ENCODE measurements at places on chromosomes 3 and 15.

DNA sequence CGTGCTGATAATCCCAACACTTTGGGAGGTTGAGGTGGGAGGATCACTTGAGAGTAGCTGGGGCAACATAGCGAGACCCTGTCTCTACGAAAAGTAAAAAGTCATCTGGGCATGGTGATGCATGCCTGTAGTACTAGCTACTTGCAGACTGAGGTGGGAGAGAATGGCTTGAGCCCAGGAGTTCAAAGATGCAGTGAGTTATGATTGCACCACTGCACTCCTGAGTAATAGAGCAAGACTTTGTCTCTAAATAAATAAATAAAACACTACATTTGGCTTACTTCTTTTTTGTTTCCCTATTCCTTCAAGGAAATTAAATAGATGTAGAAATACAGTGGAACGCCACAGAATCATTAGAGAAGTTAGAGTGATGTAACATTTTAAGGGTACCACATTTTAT lies 20.1 kb upstream of the LDHAL6B start:
- DNase-seq: no peak

GRCh38 chr3:130932979-130933378 lies 39.1 kb downstream of the ATP2C1 start:
- DNase-seq: no peak

GRCh38 chr15:61382927-61383326 lies 153.8 kb upstream of the RORA start:
- no peak for DNase-seq

DNA sequence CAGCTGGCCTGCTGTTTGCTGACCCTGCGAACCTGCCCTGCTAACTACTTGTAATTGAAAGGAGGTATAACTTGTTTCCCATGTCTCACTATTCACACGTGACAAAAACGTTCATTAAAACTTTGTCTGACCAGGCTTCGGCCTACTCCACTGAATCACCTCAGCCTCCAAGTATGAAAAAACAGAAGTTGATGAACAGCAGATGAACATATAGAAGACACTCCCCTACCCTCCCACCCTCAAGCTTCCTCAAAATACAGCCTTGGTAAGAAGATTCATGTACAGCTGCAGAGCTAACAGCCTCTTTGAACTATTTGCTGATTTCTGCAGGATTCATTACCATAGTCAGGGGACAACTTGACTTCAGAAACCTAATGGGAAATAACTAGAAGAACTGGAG lies 10.7 kb downstream of the RBM15B start:
- peak; percentile 85 for DNase-seq

DNA sequence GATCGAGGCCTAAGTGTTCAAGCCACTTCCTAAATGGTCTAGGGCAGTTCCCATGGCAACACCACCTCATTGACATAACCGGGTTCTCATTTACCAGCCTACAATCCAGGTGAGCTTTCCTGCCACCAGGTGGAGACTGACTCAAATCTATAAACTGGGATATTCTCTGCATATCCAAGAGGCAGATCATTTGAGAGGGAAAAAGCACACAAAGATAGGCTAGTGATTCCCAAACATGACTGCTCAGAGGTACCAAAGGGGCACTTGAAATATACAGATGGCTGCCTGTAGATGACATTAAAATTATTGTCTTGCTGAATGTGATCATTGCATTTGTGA lies 141.3 kb upstream of the PROK2 start:
- DNase-seq: no peak

DNA sequence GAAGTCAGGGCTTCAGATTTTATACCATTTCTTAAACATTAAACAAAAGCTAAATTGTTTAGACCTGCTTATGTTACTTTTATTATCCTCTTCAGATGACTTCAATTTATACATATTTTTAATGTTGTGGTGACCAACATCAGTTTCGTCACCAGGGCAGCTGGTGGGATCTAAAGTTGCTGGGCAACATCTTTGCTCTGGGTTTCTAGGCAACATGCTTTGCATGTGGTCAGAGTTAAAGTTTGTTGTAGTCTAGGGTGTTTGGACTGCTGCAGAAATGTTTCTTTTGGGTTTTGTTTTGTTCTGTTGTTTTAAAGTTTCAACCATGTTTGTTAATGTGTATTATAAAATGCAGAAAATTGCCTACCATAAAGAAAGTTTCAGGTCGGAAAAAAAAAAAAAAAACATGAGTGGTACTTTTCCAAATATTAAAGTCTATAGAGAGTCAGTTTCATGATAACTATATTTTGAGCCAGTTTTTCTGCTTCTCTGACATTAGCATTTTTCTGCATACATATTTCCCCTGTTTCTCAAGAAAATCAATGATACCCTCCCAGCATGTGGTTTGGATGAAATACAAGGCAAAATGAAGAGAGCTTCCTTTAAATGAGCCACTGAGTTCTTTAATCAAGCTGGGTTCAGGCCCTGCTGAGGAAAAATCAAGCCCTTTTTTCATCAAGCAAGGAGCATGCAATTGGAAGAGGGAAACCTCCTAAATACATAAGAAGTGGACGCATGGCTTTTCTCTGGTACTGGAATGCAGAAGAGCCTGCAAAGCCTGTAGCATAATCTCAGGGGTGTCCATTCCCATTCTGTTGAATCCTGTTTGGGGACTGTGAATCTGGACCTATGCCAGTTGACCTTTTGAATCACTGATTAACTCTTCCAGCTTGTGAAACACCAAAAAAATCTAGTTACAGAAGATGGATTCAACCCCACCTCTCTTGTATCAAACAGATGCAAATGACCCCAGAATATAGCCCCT lies 35.0 kb upstream of the VGLL3 start:
- DNase-seq: no peak

GRCh38 chr3:66399529-66400232 lies 101.1 kb downstream of the LRIG1 start:
- no peak for DNase-seq

- no peak for DNase-seq
Measured at GRCh38 chr3:136630915-136631314, 121.3 kb downstream of the STAG1 start.

- DNase-seq: no peak
Measured at GRCh38 chr3:150840802-150841515, 64.3 kb downstream of the MINDY4B start.

DNA sequence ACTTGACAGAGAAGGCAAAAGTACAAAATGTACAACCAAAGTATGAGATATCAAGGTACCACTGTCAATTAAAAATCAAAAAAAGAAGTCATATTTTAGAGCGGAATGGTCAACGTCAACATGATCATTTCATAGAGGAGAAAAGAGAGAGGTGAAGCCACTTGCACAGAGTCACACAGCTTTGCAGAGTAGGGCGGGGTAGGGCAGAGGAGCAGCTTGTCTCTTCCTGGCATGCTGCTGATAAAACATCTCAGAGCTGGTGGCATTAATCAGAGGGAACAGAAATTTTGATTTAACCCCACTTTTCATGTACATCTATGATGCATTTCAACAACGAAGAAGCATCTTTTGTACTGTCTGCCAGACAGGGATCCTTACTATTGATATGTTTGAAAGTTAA lies 5.2 kb upstream of the IGF1R start:
- DNase-seq: no peak

DNA sequence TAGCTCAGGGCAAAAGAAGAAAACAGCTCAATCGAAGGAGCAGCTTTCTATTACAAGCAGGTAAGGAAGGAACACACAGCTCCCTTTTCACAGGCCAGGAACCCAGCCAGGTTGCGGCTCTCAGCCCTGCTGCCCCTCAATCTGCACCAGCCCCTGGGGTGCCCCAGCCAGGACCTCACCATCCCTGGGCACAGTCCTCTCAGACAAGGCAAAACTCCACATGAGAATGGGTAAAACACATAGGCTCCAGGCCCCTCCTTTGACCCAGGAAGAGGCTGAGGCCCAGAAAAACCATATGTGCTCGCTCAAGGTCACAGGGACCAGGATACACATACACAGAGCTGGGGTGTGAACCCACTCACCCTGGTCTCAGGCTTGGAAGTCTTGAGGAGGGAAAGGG lies 178.7 kb upstream of the TLE3 start:
- no peak for DNase-seq

DNA sequence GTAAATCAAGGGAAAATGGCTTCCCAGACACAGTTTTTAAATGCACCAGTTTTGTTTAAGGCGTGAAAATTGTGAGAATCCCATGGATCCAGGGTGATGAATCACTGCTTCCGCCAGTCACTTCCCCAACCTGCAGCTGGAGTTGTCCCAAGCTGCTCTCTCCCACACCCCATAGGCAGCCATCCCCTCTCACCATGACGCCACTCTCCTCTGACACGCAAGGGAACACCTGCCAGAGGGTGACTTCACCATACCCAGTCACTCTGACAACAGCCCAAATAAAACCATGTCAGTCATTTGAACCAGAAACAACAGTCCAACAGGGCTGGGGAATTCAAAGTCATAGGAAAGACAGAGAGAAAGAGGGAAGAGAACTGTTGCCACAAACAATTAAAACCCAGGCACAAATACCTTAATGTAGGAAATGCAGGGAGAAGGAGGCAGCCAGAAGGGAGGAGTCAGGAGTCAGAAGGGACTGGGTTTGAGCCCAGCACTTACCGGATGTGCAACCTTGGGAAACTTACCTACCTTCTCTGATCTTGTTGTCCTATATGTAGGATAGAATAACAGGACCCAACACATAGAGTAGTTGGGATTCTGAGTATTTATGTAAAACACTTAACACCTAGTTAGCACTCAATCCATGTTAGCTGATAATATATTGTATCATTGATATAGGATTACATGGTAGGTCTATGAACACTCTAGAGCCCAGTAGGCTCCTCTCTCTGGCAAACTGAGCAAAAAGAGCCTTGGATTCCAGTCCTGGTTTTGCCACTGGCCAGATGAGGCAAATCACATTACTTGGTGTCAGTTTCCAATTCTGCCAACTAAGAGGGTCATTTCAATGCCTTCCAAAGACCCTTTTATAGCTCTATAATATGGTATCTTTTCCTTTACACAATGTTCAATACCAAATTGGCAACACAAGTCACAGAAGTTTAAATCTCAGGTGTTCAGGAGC lies 326.3 kb upstream of the ICE2 start:
- no peak for DNase-seq

GRCh38 chr3:103906304-103906703 lies 1460.4 kb upstream of the ALCAM start:
- no peak for DNase-seq

- DNase-seq: no peak
Measured at GRCh38 chr15:55283379-55284147, 6.0 kb downstream of the RAB27A start.

DNA sequence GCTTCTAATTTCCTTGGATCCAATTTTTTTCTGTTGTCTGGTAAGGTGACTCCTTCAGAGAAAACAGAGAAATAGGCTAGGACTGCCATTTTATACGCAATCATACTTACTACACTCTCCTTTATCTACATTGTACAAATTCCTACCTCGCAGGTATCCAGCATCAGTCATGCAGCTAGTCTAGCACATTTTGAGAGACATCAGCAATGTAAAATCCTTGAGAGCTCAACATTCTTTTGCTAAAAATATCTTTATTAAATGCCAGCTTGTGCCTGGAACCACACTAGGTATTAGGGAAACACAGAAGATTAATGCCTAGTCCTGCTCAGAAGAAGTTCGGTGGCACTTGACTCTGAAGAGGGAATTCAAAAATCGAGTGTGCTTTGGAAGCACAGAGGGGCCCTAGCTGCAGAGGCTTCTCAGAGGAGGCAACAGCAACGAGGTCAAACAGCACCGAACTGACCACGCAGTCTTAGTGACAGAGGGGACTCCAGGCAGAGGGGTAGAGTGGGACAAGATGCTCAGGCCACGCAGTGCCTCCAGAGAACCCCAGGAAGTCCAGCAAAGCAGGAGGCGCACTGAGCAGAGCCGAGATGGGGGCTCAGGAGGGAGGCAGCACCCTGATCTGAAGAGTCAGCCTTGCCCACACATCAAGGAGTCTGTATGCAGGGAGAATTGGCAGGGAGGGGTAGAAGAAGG lies 3.5 kb downstream of the FAM174B start:
- no peak for DNase-seq

- no peak for DNase-seq
Measured at GRCh38 chr3:40680685-40681657, 156.2 kb downstream of the ZNF621 start.

DNA sequence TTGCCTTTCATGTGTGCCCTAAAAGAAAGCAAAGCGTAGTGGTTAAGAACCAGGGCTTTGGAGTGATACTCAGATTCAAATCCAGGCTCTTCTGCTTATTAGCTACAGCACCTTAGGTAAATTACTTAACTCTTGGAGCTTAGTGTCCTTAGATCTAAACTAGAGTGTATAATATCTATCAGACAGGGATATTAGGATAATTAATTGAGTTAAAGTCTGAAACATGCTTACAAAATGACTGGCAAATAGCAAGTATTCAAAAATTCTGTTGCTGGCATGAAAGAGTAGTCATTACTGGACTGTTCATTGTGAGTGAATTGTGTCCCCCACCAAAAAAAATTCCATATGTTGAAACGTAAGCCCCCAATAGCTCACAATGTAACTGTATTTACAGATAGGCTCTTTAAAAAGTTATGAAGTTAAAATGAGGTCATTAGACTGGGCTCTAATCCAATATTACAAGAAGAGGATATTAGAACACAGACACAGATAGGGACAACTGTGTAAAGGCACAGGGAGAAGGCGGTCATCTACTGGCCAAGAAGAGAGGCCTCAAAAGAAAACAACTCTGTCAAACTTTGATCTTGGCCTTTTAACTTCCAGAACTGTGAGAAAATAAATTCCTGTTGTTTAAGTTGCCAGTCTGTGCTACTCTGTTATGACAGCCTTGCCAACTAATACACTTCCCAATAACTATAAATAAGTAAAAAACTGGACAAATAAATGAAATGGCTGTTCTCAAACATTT lies 60.4 kb upstream of the LRRC3B start:
- no peak for DNase-seq

DNA sequence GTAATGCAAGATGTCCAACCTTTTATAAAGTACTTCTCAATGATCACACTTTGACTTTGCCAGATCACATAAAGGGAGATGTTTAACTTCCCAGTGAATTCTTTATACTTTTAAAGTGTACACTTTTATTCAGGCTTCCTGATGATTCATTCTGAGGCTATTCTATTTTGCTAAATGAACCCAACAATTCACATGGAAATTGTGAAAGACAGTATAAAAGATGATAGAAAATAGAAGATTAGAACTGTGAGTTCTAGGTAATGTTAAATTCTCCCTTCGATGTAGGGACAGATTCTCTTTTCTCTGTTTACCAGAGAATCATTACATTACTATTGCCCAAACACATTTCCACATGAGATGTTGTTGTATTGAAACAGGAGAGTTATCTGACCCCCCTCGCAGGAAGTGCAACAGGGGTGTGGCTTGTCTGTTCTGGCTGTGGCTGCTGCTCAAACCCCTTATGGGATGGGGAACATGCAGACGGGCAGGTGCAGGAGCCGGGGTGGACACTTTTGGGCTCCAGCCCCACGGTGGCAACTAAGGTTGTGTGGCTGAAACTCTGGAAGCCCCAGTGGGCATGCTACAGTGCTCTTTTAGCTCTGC lies 131.3 kb upstream of the LRTM1 start:
- DNase-seq: no peak

DNA sequence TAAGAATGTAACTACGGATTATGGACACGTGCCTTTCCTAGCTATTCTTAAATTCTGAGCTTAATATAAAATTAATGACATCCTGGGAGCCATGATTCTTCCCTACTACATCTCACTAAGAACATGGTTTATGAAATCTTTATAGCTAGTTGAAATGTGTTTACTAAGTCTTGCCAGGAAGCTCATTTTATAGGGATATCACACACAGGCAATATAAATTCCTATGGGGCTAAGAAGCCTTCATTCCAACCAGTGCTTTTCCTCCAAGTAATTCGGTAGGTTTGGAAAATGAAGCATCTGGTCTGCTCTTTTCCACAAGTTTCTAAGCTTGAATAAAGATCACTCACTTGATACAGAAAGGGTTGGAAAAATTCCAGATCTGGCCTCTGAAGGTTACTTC lies 802.6 kb downstream of the FHIT start:
- DNase-seq: no peak
